OCI-M1 (cell line): ENCODE measurements at places on chromosomes 12 and 14.

GRCh38 chr14:95328729-95329503 is 9.2 kb upstream of the CLMN start:
- DNase-seq: no peak

DNA sequence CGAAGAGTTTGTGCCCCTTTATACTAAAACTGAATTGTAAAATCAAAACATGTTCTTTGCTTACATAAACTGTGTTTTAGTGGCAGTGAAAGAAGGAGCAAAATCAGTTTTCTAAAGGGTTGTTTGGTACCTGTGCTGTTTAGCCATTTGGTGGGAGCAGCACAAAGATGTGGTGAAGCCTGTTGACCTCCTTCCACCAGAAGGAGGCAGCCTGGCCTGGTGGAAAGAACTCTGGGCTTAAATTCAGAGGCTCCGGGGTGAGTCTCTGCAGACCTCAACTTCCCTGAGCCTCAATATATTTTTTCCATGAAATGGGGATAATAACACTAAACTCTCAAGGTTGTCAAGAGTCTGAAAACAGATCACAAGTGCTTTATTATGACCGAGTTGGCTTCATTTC is 502.5 kb downstream of the VRK1 start:
- no peak for DNase-seq

DNA sequence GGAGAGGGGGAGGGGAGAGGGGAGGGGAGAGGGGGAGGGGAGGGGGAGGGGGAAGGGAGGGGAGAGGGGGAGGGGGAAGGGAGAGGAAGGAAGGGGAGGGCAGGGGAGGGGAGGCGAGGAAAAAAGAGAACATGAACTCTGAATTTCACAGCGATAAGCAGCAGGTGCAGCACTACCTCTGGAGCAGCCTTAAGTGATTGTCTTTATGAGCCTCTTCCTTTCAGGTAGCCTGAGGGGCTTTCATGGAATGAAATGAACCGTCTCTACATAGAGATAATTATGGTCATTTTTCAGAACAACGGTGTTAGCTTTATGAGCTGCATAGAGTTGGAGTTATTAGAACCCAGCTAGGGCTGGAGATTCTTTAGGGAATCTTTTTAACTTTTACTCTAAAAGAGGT is 18.1 kb upstream of the PTCSC3 start:
- DNase-seq: no peak

- DNase-seq: no peak
Measured at GRCh38 chr12:124610021-124610612, 42.7 kb upstream of the NCOR2 start.

DNA sequence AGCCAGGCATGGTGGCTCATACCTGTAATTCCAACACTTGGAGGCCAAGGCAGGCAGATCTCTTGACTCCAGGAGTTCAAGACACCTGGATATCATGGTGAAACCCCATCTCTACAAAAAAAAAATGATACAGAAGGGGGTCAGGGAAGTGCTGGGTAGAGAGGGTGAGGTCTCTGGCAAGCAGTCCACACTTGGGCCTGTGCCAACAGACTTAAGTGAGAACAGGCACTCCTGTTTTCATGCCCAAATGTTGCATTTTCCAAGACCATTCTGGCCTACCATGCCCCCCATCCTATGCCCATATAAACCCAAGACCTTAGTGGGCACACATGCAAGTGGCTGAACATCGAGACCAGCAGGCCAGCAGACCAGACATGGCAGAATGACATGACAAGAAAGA is 16.0 kb upstream of the CMAS start:
- no peak for DNase-seq

DNA sequence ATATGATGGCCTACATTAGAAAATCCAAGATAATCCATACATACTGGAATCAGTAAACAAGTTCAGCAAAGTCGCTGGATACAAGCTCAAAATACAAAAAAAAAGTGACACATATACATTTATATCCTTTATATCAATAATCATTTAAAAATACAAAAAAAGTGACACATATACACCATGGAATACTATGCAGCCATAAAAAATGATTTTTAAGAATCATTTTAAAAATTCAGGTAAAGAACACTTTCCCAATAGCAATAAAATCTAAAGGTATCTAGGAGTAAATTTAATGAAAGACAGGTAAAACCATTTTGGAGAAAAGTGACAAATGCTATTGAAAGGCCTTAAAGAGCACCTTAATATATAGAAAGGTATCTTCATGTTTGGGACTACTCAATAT is 111.9 kb downstream of the NTN4 start:
- no peak for DNase-seq

GRCh38 chr12:92206596-92206995 is 61.0 kb upstream of the BTG1 start:
- no peak for DNase-seq

GRCh38 chr14:77085538-77085937 is 12.5 kb upstream of the CIPC start:
- no peak for DNase-seq

- no peak for DNase-seq
Measured at GRCh38 chr12:16261944-16262475, 15.5 kb downstream of the SLC15A5 start.

- DNase-seq: peak; percentile 87
Measured at GRCh38 chr14:26281280-26281998, 316.4 kb downstream of the NOVA1 start.

- DNase-seq: no peak
Measured at GRCh38 chr12:13425766-13426165, 229.2 kb downstream of the EMP1 start.
